Ovary (tissue), 10 donors: ENCODE measurements at places on chromosomes 6 and 20. TPM values are rescaled to one million over a fixed set of nuclear protein-coding genes. Genes with fewer than 3 reads are reported as not detected.
A peak's percentile ranks its signal among the peaks of the same experiment; 100 is the strongest.

DNA sequence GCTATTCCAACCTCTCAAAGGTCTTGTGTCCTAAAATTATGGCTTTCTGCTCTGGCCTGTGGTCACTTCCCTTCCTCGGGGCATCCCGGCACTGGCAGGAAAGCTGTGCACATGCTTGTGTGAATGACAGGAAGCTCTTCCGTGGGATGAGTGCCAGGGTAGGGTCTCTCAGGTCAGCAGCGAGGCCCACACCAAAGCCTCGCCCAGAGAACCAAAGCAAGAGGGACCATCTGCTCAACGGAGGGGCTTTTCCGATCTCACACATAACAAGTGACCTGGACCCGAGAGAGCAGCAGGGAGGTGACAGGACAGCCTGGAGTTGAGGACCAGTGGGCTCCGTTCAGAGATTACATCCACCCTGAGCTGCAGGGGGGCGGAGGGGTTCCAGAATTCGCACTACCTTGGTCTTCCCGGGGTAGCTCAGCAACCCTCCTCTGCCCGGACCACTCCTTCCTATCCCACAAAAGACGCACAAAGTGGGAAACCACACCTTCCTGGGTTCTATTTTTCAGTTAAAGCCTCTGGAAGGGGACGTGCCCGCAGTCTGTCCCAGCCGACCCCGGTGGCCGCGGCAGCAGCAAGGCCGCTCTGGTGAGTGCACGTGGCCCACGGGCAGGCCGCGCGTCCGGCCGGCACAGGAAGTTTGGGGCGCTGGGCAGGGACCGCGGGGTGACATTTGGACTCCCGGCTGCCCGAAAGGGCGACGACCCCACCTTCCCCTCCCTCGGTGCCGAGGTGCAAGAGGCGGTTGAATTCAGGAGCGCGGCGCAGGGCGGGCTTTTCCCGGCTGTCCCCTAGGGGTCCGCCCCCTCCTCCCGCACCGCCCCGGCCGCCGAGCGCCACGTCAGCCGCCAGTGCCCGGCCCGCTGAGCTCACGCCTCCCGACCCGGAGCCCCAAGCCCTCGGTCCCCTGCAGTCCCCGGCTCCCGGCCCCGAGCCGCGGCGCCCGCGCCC lies 988 bp downstream of the TXNDC5 start:
- no peaks in the 10 kb centered on the region for H3K27me3 ChIP-seq
- H3K27ac ChIP-seq, result no peak overlapping the region
- H3K36me3 ChIP-seq, result no peaks in the 10 kb centered on the region

LY6G5C gene
- 2.3 TPM for total RNA-seq

SLC17A3 gene
- not detected for total RNA-seq

IL17A gene
- not detected for total RNA-seq

DNA sequence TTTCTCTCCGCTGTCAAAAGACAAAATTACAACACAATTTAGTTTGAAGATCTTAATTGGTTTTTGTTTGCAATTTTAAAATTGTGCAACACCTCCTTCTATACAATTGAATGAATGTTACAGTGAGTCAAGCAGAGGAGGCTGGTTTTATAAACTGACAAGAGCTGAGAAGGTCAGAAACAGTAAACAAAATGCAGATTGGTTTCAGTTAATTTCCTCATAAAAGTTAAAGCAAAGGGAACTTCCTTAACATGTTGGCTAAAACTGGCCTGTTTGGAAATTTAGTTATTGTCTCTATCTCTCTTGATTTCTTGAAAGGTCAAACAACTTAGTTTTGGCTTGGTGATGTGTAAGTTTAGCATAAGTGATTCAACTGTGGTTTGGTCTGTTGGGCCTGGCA lies 22.2 kb downstream of the KHDC1L start:
- no peaks in the 10 kb centered on the region for H3K36me3 ChIP-seq
- H3K4me3 ChIP-seq, result no peak overlapping the region
- no peak for DNase-seq
- H3K27me3 ChIP-seq, result no peaks in the 10 kb centered on the region
- no peaks in the 10 kb centered on the region for H3K4me1 ChIP-seq
- no peak overlapping the region for H3K27ac ChIP-seq

ARMC12 gene
- 1.0 TPM for total RNA-seq

DNA sequence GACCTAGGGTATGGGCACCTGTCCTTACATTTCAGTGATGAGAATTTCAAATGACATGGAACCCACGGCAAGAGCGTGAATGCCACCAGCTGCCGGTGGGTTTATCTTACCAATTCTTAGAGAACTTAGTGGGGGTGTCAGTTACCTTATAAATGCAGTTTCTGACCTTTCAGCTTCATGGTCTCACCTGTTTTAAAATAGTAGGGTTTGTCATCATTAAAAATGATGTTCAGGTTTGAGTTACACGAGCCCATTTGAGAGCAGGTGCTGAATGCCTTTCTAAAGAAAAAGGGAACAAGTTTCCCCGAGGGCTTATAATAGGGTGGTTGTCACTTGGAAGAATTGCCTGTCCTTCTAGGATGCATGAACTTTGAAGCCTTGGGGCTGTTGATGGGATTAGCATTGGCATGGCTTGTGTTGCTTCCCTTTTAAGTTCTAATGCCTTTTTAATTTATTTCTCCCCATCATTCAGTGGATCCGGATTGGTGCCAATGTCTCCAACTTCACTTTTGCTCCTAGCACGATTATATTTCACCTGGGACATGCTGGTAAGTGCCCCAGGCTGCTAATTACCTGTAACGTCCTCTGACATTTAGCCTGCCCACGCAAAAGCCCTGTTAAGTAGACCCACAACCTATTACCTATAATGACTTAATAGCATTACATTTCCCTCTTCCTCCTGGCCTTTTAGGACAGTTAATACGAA lies 27.9 kb downstream of the GHRH start:
- no peak overlapping the region for H3K4me3 ChIP-seq
- DNase-seq, result no peak
- H3K4me1 ChIP-seq, result no peaks in the 10 kb centered on the region
- no peaks in the 10 kb centered on the region for H3K27me3 ChIP-seq

GRCh38 chr6:114739656-114740055 lies 396.8 kb upstream of the HS3ST5 start:
- H3K27me3 ChIP-seq, result no peaks in the 10 kb centered on the region
- no peaks in the 10 kb centered on the region for H3K36me3 ChIP-seq
- H3K27ac ChIP-seq, result no peak overlapping the region

BRPF3 gene
- total RNA-seq, result 28.5 TPM

GRCh38 chr6:124796464-124796970 lies 165.7 kb upstream of the RNF217 start:
- no peak overlapping the region for H3K27ac ChIP-seq
- no peaks in the 10 kb centered on the region for H3K36me3 ChIP-seq
- H3K4me1 ChIP-seq, result no peaks in the 10 kb centered on the region
- no peak for DNase-seq

DNA sequence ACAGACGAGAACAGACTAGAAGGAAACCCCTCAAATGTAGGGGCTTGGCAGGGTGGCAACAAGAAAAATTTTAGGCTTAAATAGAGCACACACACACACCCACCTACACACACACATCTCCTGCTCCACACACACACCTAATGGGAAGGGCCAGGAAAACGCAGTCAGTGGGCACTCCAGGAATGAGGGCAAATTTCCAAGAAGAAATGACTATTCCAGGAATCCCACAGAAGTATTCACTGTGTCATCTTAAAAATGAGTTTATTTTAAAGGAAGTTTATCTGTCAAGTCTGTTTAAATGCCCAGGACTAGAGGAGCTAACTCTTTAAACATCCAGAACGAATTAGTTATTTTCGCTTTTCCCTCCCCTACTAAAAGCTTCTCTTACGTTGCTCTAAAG lies 13.0 kb downstream of the ALDH8A1 start:
- H3K36me3 ChIP-seq, result no peaks in the 10 kb centered on the region
- H3K4me1 ChIP-seq, result no peaks in the 10 kb centered on the region
- no peak overlapping the region for H3K4me3 ChIP-seq
- no peak for DNase-seq

DNA sequence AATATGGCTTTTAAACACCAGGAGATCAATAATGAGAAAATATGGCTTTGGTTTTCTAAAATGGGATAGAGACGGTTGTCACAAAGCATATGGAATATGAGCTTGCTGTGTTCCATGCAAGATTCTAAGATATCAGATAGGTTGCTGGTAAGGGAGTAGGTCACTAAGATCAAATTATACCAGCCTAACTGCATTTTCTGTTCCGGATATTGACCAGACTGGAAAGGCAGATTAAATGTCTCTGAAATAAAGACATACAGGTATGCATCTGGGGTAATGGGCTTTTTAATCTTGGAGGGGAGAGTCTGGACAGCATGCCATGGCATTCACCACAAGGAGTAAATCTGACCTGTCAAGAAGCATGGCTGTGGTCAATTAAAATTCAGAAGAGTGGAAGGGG lies 35.2 kb upstream of the ADIG start:
- H3K27me3 ChIP-seq, result no peaks in the 10 kb centered on the region
- H3K36me3 ChIP-seq, result no peaks in the 10 kb centered on the region
- no peak overlapping the region for H3K27ac ChIP-seq

- no peak for DNase-seq
- H3K27me3 ChIP-seq, result no peaks in the 10 kb centered on the region
- no peak overlapping the region for H3K4me3 ChIP-seq
- no peaks in the 10 kb centered on the region for H3K36me3 ChIP-seq
- no peaks in the 10 kb centered on the region for H3K4me1 ChIP-seq
These were observed 298.7 kb upstream of the CDH4 start for GRCh38 chr20:60953321-60953720.

GRCh38 chr20:59403261-59403961 lies 103.0 kb downstream of the EDN3 start:
- no peaks in the 10 kb centered on the region for H3K27me3 ChIP-seq
- no peak overlapping the region for H3K27ac ChIP-seq
- DNase-seq, result peak; percentile 19
- H3K4me3 ChIP-seq, result no peak overlapping the region
- no peaks in the 10 kb centered on the region for H3K4me1 ChIP-seq
- H3K36me3 ChIP-seq, result no peaks in the 10 kb centered on the region

- H3K4me3 ChIP-seq, result no peak overlapping the region
- no peaks in the 10 kb centered on the region for H3K4me1 ChIP-seq
- no peaks in the 10 kb centered on the region for H3K36me3 ChIP-seq
These were observed 40.9 kb downstream of the PTPRA start for GRCh38 chr20:2914160-2914559.

DNA sequence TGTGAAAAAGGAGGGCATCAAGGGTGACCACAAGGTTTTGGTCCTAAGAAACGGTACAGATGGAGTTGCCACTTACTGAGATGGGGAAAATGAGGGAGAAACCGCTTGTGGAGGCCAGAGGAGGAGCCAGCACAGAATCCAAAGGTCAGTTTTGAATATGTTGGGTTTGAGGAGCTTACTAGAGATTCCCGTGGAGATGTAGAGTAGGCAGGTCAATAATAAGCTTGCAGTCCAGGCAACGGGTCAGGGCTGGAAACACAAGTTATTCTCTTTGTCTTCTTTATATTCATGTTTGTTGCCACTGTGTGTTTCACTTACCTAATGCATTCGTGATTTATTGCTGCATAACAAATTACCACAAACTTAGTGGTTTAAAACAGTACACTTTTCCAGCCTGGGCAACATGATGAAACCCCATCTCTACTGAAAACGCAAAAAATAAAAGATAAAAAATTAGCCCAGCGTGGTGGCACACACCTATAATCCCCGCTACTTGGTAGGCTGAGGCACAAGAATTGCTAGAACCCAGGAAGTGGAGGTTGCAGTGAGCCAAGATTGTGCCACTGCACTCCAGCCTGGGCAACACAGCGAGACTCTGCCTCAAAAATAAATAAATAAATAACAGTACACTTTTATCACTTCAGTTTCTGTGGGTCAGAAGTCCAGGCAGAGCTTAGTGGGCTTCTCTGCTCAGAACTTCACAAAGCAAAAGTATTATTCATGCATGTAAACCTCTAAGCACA lies 2.7 kb upstream of the BTN3A2 start:
- no peaks in the 10 kb centered on the region for H3K27me3 ChIP-seq
- H3K27ac ChIP-seq, result no peak overlapping the region
- H3K4me3 ChIP-seq, result no peak overlapping the region

DNA sequence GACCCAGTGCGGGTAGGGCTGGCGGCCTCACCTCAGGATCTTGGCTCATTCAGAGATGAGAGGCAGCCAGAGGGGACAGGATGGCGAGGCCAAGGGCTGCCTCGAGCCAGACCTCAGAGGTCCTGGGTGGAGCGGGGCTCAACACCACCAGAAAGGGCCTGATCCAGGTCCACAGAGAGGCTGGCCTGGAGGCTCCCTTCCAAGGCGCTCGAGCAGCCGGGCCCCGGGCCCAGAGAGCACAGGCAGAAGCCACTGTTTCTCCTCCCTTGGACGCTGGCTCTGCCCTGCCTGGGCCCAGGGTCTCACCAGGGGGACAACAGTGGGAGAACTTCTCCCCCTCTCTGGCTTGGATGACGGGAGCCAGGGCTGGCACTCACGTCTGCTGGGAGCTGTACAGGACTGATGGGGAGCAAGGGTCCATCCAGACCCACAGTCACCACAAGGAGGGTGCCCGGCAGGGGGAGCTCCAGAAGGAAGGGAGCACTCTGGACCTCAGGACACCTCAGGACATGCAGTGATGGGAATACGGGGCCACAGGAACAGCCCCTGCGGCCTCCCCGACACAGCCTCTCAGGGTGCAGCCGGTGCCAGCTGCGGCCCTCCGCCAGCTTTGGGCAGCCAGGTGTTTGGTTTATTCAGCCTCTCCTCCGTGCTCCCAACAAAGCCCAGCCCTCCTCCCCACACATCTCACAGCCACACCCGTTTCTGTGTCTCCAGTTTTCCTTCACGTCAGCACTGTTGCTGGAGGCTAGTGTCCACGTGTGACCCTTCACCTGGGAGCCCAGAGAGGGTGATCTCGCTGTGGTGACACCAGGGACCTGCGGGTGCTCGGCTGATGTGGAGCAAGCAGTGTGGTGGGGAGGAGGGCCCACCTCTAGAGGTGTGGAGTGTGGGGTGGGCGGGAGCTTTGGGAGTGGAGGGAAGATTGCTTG lies 8.7 kb downstream of the RPS21 start:
- no peak for DNase-seq
- H3K4me1 ChIP-seq, result no peaks in the 10 kb centered on the region
- H3K27ac ChIP-seq, result no peak overlapping the region
- H3K27me3 ChIP-seq, result no peaks in the 10 kb centered on the region
- no peak overlapping the region for H3K4me3 ChIP-seq

TNNC2 gene
- total RNA-seq, result 3.6 TPM

- no peaks in the 10 kb centered on the region for H3K36me3 ChIP-seq
- no peak overlapping the region for H3K27ac ChIP-seq
- H3K27me3 ChIP-seq, result no peaks in the 10 kb centered on the region
These were observed 119.5 kb upstream of the KCNG1 start for GRCh38 chr20:51142448-51142847.

GRCh38 chr6:73803562-73804241 lies 107.7 kb downstream of the CD109 start:
- H3K27me3 ChIP-seq, result no peaks in the 10 kb centered on the region
- no peak overlapping the region for H3K4me3 ChIP-seq
- H3K4me1 ChIP-seq, result no peaks in the 10 kb centered on the region
- H3K36me3 ChIP-seq, result no peaks in the 10 kb centered on the region
- DNase-seq, result no peak

MCCD1 gene
- not detected for total RNA-seq

GRCh38 chr6:85354761-85355618 lies 94.9 kb upstream of the NT5E start:
- H3K27ac ChIP-seq, result no peak overlapping the region
- H3K27me3 ChIP-seq, result no peaks in the 10 kb centered on the region
- H3K4me3 ChIP-seq, result no peak overlapping the region
- H3K36me3 ChIP-seq, result no peaks in the 10 kb centered on the region
- peak; percentile 82 for DNase-seq

KCNS1 gene
- not detected for total RNA-seq
